ENCODE measurements at places on chromosomes 4 and X.

DNA sequence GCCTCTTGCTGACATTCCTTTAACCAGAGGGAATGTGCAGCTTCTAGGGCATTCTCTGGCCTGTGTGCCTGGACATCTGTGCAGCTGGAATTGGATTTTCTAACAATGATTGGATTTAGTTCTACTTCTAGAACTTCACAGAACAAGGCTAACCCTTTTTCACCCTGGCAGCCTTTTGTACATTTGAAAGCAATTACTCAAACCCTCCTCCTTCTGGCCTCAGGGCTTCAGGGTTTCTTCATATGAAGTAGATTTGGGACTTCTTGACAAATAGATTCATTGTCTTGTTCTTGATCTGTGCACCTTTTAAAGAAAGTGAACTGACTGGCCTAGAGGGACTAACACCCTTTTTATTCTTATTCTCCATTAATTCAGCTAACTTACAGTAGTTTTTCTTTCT, 30.1 kb downstream of the SPATA18 start:
- no peaks in the 10 kb centered on the region for H3K4me1 ChIP-seq
- no peak overlapping the region for H3K27ac ChIP-seq
- H3K27me3 ChIP-seq, result peaks cover 2% of the 10 kb centered on the region
- no peak for DNase-seq
- no peaks in the 10 kb centered on the region for H3K36me3 ChIP-seq
- no peak overlapping the region for H3K4me3 ChIP-seq

- no peak overlapping the region for H3K4me3 ChIP-seq
- no peaks in the 10 kb centered on the region for H3K4me1 ChIP-seq
- no peak overlapping the region for H3K27ac ChIP-seq
- DNase-seq, result no peak
- H3K36me3 ChIP-seq, result no peaks in the 10 kb centered on the region
- peaks cover 26% of the 10 kb centered on the region for H3K27me3 ChIP-seq
Measured at GRCh38 chr4:104907074-104907649, 239.5 kb upstream of the TET2 start.

DNA sequence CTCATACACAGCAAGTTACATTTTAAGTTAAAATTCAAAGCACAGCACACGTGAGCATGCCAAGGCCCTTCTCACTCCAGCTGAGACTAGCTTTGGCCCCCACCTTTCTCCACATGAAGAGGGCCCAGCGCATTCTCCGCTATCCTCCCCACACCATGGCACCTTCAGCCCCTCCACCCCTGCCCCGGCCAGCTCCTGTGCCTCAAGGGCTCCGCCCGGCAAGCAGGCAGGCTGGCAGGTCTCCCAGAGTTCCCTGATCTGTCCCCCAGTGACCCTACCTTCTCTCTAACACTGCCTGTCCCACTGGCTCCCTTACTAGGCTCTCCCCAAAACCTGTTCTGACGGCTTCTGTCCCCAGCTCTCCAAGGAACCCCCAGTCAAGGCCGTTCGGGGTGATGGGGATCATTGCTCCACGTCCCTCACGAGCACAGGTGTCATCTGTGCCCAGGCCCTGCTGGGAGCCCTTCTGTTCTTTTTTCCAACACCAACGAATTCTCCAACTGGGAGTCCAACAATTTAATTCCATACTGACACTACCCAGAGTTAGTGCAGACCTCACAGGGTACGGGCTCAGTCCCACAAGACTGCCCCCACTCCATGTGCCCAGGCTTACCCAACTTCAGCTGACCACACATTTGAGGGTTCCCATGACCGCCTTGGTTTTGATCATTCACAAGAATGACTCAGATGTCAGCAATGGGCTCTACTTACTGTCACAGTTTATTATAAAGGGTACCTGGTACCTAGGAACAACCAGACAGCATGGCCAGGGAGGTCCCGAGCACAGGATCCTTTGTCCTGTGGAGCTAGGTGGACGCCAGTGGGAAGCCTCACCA, 4.2 kb downstream of the LETM1 start:
- no peaks in the 10 kb centered on the region for H3K36me3 ChIP-seq
- peaks cover 2% of the 10 kb centered on the region for H3K27me3 ChIP-seq
- no peaks in the 10 kb centered on the region for H3K4me1 ChIP-seq
- no peak overlapping the region for H3K4me3 ChIP-seq
- H3K27ac ChIP-seq, result no peak overlapping the region

DNA sequence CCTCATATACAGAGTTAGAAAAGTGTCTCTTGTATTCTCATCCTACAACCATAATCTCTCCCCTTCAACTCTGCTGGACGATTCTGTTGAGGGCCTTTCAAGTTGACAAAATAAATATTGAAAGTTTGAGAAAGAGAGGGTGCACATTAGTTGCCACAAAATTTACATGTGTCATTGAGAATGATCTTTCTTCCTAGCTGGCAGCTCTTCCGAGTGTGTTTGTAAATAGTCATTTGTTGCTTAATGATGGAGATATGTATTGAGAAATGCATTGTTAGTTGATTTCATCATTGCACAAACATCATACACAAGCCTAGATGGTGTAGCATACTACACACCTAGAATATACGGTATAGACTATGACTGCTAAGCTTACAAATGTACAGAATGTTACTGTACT, 632.8 kb upstream of the AMOT start:
- H3K27me3 ChIP-seq, result no peaks in the 10 kb centered on the region
- H3K4me3 ChIP-seq, result no peak overlapping the region
- DNase-seq, result no peak
- no peak overlapping the region for H3K27ac ChIP-seq
- no peaks in the 10 kb centered on the region for H3K36me3 ChIP-seq

- no peaks in the 10 kb centered on the region for H3K27me3 ChIP-seq
- no peak for DNase-seq
- H3K4me1 ChIP-seq, result peaks cover 3% of the 10 kb centered on the region
- H3K4me3 ChIP-seq, result no peak overlapping the region
- H3K27ac ChIP-seq, result no peak overlapping the region
Measured at GRCh38 chr4:106287353-106287969, 28.5 kb downstream of the TBCK start.

- no peaks in the 10 kb centered on the region for H3K27me3 ChIP-seq
- no peak overlapping the region for H3K27ac ChIP-seq
- no peaks in the 10 kb centered on the region for H3K4me1 ChIP-seq
- no peak overlapping the region for H3K4me3 ChIP-seq
Measured at GRCh38 chrX:112734290-112734689, 54.6 kb upstream of the LHFPL1 start.

- no peaks in the 10 kb centered on the region for H3K27me3 ChIP-seq
- no peak for DNase-seq
- H3K36me3 ChIP-seq, result no peaks in the 10 kb centered on the region
- H3K4me3 ChIP-seq, result no peak overlapping the region
- no peaks in the 10 kb centered on the region for H3K4me1 ChIP-seq
- H3K27ac ChIP-seq, result no peak overlapping the region
Measured at GRCh38 chrX:97452283-97452682, 568.6 kb downstream of the RPA4 start.

DNA sequence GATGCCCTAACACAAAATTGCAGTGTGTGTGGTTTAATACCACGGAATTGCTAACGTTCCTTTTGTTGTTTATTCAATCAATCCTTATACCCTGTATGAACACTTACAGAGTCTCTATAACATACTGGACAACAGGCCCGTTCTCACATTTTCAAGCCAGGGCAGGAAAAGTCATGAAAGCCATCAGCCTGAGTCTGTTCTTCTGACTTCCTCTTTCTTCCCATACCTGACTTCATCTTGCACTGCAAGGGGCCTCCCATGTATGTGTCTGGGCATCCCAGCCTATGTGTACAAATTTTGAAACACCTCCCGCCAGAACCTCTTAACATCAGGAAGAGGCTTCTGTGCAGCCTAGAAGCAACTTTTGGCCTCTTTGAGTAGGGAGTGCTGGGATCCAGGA, 4.9 kb upstream of the SHISA3 start:
- no peak for DNase-seq
- H3K36me3 ChIP-seq, result no peaks in the 10 kb centered on the region
- H3K4me3 ChIP-seq, result no peak overlapping the region
- H3K27ac ChIP-seq, result no peak overlapping the region
- H3K4me1 ChIP-seq, result peaks cover 6% of the 10 kb centered on the region
- peaks cover 24% of the 10 kb centered on the region for H3K27me3 ChIP-seq

GRCh38 chrX:48848847-48849246, 13.4 kb upstream of the PCSK1N start:
- no peaks in the 10 kb centered on the region for H3K27me3 ChIP-seq
- no peaks in the 10 kb centered on the region for H3K4me1 ChIP-seq
- DNase-seq, result no peak
- no peak overlapping the region for H3K27ac ChIP-seq
- H3K36me3 ChIP-seq, result no peaks in the 10 kb centered on the region
- H3K4me3 ChIP-seq, result no peak overlapping the region

- H3K27me3 ChIP-seq, result no peaks in the 10 kb centered on the region
- no peak overlapping the region for H3K4me3 ChIP-seq
- no peak for DNase-seq
- no peaks in the 10 kb centered on the region for H3K36me3 ChIP-seq
Measured at GRCh38 chr4:15250021-15250441, 177.8 kb upstream of the C1QTNF7 start.

- DNase-seq, result no peak
- no peak overlapping the region for H3K4me3 ChIP-seq
- no peaks in the 10 kb centered on the region for H3K4me1 ChIP-seq
- H3K36me3 ChIP-seq, result no peaks in the 10 kb centered on the region
- no peak overlapping the region for H3K27ac ChIP-seq
- no peaks in the 10 kb centered on the region for H3K27me3 ChIP-seq
Measured at GRCh38 chr4:81505004-81505598, 33.4 kb upstream of the RASGEF1B start.

GRCh38 chrX:25872786-25873185, 265.4 kb upstream of the MAGEB18 start:
- H3K27me3 ChIP-seq, result no peaks in the 10 kb centered on the region
- DNase-seq, result no peak
- no peaks in the 10 kb centered on the region for H3K4me1 ChIP-seq
- no peak overlapping the region for H3K4me3 ChIP-seq
- H3K36me3 ChIP-seq, result no peaks in the 10 kb centered on the region

DNA sequence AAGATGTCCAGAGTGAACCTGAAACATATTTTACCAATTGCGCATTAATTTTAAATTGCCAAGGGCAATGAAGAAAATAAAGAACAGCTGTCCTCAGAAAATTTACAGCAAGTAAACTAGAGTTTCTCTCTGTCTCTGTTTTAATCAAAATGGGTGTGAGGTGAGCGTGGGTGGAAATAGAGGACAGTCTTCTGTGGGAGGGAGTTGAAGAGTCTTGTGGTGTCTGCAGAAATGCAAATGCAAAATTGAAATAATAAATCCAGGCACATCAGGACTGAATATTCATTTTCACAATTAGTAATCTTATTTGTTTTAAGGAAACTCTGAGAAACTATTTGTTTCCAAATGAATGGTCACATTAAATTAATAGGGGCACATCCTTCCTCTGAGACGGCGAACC, 192.0 kb downstream of the ARHGAP10 start:
- H3K27ac ChIP-seq, result no peak overlapping the region
- no peaks in the 10 kb centered on the region for H3K27me3 ChIP-seq
- no peak for DNase-seq
- no peaks in the 10 kb centered on the region for H3K4me1 ChIP-seq

- H3K27me3 ChIP-seq, result no peaks in the 10 kb centered on the region
- no peak for DNase-seq
- no peak overlapping the region for H3K27ac ChIP-seq
- no peaks in the 10 kb centered on the region for H3K4me1 ChIP-seq
Measured at GRCh38 chr4:176236946-176237345, 32.1 kb downstream of the ASB5 start.

- H3K27ac ChIP-seq, result no peak overlapping the region
- no peaks in the 10 kb centered on the region for H3K4me1 ChIP-seq
- H3K4me3 ChIP-seq, result no peak overlapping the region
- DNase-seq, result no peak
- no peaks in the 10 kb centered on the region for H3K27me3 ChIP-seq
Measured at GRCh38 chr4:100649417-100649816, 131.6 kb upstream of the EMCN start.

GRCh38 chr4:125115476-125115875, 199.3 kb upstream of the FAT4 start:
- peaks cover 5% of the 10 kb centered on the region for H3K4me1 ChIP-seq
- no peak overlapping the region for H3K4me3 ChIP-seq
- DNase-seq, result no peak
- no peaks in the 10 kb centered on the region for H3K36me3 ChIP-seq
- no peak overlapping the region for H3K27ac ChIP-seq

- no peaks in the 10 kb centered on the region for H3K4me1 ChIP-seq
- no peaks in the 10 kb centered on the region for H3K36me3 ChIP-seq
- H3K4me3 ChIP-seq, result no peak overlapping the region
- H3K27ac ChIP-seq, result no peak overlapping the region
- H3K27me3 ChIP-seq, result no peaks in the 10 kb centered on the region
Measured at GRCh38 chr4:129136433-129136832, 40.5 kb downstream of the C4orf33 start.

GRCh38 chrX:106619797-106620196, 8.0 kb downstream of the RADX start:
- H3K4me1 ChIP-seq, result no peaks in the 10 kb centered on the region
- no peak for DNase-seq
- no peaks in the 10 kb centered on the region for H3K36me3 ChIP-seq

Measured in H1 (cell line).